ENCODE measurements at places on chromosomes 7 and 10.

GRCh38 chr7:49731836-49732235 lies 41.6 kb upstream of the VWC2 start:
- no peak for DNase-seq

DNA sequence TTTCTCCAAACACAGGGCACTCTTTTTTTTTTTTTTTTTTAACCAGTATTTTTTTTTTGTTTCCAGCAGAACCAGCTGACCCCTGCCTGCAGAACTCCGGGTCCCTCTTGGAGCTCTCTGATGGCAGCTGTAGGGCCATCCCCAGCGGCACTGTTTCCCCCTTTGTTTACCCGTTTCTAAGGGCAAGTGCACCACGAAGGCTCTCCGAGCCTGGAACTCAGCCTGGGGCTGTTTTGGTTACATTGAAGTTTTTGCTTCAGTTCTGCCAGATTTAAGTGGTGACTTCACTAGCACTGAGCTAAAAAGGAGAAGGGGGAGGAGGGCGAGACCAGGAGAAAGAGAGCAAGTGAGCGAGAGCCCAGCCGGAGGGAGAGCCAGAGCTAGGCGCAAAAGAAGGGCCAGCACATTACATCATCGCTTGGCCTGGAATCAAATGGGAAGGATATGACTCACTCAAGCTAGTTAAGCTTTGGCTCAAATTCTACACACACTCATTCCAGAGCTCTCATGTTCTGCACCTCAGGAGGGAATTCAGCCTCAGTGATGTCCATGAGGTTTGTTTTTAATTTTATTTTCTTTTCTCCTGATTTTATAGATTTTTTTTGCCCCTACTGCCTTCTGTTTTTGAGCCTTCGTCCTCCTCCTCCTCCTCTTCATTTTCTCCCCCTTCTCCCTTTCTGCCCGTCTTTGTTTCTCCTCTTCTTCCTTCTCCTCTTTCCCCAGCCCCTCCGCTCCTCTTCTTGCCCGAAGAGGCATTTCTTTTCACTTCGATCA lies 272.3 kb downstream of the TRIL start:
- DNase-seq, result no peak

DNA sequence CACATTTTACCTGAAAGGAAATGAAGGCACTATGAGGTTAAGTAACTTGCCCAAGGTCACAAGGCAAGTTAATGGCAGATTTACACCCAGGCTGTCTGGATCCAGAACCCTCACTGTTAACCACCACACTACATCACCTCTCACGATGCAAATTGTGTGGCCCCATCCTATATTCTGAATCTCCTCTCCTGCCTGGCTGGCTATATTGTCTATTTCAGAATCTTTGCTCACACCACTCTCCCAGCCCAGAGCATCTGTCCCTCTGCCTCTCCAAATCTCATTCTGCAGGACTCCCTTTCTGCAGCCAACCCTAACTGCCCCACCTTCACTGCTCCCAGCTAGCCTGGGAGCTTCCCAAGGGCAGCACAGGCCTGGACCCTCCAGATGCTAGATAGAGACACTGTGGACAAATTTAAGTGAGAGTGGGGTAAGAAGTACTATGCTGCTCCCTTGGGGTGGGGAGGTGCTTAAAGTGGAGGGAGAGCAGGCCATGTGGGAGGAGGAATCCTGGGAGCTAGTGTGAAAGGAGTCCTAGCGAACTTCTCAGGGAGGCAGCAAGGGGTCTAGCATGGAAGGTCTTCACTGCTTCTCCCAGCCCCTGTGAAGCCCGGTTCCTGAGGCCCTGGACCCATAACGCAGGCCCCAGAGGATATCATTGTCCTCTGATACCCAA lies 786 bp downstream of the CUEDC2 start:
- DNase-seq, result no peak

DNA sequence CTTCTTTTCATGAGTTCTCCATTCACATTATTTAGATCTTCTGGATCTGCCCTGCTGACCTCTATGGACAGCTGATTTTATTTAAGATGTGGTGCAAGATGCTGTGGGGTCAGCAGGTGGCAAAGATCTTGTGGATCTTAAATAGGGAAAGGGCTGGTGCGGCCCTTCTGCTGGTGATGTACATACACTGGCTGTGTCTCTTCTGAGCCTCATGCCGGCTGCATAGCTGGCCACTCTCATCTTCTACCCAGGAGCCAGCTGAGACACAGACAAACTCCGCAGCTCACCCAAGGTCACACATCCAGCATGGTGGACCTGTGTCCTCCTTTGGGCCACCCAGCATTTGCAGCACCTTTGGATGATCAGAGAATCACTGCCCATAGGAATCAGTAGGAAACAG lies 9.7 kb downstream of the RBP3 start:
- DNase-seq, result no peak

- DNase-seq, result no peak
Measured at GRCh38 chr10:29144126-29144525, 144.7 kb upstream of the LYZL1 start.

Measured in stimulated activated CD8-positive, alpha-beta memory T cell treated with anti-CD3 and anti-CD28 coated beads, Interleukin-12 subunit alpha, Interleukin-12 subunit beta, amount 100 ng/mL, for 4 hours (primary cell).